ENCODE measurements at places on chromosomes 16 and 17. TPM values are rescaled to one million over a fixed set of nuclear protein-coding genes. Genes with fewer than 3 reads are reported as not detected.
A peak's percentile ranks its signal among the peaks of the same experiment; 100 is the strongest.

DNA sequence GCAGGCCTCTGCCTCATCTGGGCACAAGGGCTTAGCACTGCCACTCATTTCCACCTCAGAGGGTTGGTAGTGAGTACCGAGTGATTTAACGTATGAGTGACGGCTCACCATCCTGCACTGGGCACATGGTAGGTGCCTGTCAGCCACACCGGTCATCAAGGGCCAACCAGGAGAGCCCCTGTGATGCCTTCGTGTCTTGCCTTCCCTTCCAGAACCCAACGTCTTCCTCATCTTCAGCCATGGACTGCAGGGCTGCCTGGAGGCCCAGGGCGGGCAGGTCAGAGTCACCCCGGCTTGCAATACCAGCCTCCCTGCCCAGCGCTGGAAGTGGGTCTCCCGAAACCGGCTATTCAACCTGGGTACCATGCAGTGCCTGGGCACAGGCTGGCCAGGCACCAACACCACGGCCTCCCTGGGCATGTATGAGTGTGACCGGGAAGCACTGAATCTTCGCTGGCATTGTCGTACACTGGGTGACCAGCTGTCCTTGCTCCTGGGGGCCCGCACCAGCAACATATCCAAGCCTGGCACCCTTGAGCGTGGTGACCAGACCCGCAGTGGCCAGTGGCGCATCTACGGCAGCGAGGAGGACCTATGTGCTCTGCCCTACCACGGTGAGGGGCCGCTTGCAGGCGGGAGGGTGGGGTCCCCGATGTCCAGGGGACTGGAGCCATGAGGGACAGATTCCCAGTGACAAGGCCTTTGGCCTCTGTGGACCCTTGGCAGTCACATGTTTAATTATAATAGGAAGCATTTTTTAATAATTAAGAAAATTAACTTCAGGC, 37.1 kb downstream of the MRC2 start:
- H3K4me3 ChIP-seq: no peak overlapping the region
- H3K36me3 ChIP-seq: peaks cover 2% of the 10 kb centered on the region
- DNase-seq: no peak
- no peaks in the 10 kb centered on the region for H3K4me1 ChIP-seq
- H3K27ac ChIP-seq: no peak overlapping the region

DNA sequence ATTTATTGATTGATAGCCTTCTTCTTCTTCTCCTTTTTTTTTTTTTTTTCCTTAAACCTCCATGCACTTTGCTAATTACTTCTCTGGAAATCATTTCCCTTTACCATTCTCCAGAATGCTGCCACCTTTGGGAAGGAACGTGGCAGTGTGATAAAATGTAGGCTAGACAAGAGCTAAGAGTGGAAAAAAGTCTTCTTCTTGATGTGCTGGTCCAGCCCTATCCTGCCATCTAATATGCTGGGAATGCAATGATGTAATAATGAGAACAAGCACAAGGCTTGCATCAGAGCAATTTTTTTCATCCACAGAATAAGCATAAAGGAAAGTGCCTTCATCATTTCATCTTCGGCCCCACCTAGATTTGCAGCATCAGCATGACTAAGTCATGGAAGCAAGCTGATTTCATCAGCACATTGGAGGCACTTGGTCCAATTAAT, 128.7 kb upstream of the ZFHX3 start:
- H3K4me1 ChIP-seq: no peaks in the 10 kb centered on the region
- no peaks in the 10 kb centered on the region for H3K27me3 ChIP-seq
- DNase-seq: no peak
- H3K4me3 ChIP-seq: no peak overlapping the region
- H3K27ac ChIP-seq: no peak overlapping the region

- peak overlapping the region; percentile 64 for H3K4me3 ChIP-seq
- no peak overlapping the region for H3K27ac ChIP-seq
- H3K4me1 ChIP-seq: peaks cover 33% of the 10 kb centered on the region
- peaks cover 36% of the 10 kb centered on the region for H3K27me3 ChIP-seq
- DNase-seq: peak; percentile 52
Observed at GRCh38 chr17:38747463-38748148, 530 bp downstream of the PCGF2 start.

DNA sequence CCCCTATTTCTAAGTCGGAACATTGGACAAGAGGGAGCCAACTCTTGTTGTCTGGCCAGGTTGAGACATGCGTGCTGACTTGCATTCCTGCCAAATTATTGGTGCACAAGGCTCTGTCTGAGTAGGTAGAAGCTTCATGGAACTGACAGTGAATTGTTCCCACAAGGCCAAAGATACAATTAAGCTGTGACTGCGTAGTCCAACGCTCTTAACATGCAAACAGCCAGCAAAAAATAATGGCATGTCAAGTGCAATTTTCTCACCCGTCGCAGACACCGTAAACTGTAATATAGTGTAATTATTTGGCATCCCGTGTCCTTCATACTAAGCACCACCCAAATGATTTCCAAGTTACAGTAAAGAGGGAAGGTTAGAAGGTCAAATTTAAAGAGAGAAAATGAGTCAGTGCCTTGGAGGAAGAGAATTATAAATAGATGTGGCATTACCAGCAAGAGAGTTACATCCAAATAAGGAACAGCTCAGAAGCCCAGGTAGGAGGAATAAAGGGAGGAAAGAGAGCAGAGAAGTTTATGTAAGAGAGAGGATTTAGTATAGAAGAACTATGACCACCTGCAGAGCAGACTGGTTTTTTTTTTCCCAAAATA, 21.8 kb downstream of the CDH8 start:
- H3K4me3 ChIP-seq: no peak overlapping the region
- no peaks in the 10 kb centered on the region for H3K27me3 ChIP-seq
- H3K4me1 ChIP-seq: no peaks in the 10 kb centered on the region
- no peaks in the 10 kb centered on the region for H3K36me3 ChIP-seq
- H3K27ac ChIP-seq: no peak overlapping the region
- DNase-seq: no peak

DNA sequence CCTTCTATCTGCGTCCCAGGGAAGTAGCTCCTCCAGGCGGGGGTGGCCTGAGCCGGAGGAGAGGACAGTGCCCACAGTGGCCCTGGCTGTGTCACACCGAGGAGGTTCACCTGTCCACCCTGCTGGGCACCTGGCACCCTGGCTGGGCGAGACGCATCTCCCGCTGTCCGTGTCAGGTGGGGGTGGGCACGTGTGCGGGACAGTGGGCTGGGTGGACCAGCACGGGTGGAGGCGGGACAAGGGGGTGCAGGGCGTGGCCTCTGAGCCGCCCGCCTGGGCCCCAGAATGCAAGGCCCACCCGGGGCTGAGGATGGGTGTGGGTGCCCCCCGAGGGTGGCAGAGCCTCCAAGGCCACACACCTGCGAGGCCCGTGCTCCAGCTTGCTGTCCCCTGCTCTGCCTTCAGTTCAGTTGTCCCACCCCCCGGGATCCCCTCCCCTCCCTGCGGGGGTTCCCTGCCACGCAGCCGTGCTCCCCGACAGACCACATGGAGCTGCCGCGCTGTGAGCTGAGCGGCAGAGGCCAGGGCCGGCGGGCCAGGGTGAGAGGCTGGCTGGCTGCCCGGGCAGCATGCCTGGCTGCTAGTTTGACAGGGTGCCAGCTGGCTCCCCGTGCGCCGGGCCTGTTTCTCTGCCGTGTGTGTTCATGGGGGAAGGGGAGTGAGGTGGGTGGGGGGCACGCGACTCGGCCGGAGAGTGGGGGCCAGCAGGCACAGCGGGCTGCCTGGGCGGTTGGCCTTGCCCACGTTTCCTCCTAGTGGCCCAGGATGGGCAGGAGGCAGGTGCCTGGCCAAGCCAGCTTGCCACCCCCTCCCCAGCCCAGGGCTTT, 33.9 kb downstream of the BAHCC1 start:
- no peak for DNase-seq
- no peak overlapping the region for H3K4me3 ChIP-seq
- peaks cover 16% of the 10 kb centered on the region for H3K27me3 ChIP-seq
- no peaks in the 10 kb centered on the region for H3K36me3 ChIP-seq
- H3K4me1 ChIP-seq: peaks cover 6% of the 10 kb centered on the region

- DNase-seq: no peak
- H3K36me3 ChIP-seq: no peaks in the 10 kb centered on the region
- no peaks in the 10 kb centered on the region for H3K4me1 ChIP-seq
- H3K27ac ChIP-seq: no peak overlapping the region
- H3K27me3 ChIP-seq: no peaks in the 10 kb centered on the region
Observed at GRCh38 chr17:78241277-78242023, 10.0 kb downstream of the TMEM235 start.

GRCh38 chr17:77374170-77374936, 233.6 kb downstream of the SEC14L1 start:
- no peaks in the 10 kb centered on the region for H3K27me3 ChIP-seq
- peak overlapping the region; percentile 88 for H3K27ac ChIP-seq
- peaks cover 66% of the 10 kb centered on the region for H3K4me1 ChIP-seq

DNA sequence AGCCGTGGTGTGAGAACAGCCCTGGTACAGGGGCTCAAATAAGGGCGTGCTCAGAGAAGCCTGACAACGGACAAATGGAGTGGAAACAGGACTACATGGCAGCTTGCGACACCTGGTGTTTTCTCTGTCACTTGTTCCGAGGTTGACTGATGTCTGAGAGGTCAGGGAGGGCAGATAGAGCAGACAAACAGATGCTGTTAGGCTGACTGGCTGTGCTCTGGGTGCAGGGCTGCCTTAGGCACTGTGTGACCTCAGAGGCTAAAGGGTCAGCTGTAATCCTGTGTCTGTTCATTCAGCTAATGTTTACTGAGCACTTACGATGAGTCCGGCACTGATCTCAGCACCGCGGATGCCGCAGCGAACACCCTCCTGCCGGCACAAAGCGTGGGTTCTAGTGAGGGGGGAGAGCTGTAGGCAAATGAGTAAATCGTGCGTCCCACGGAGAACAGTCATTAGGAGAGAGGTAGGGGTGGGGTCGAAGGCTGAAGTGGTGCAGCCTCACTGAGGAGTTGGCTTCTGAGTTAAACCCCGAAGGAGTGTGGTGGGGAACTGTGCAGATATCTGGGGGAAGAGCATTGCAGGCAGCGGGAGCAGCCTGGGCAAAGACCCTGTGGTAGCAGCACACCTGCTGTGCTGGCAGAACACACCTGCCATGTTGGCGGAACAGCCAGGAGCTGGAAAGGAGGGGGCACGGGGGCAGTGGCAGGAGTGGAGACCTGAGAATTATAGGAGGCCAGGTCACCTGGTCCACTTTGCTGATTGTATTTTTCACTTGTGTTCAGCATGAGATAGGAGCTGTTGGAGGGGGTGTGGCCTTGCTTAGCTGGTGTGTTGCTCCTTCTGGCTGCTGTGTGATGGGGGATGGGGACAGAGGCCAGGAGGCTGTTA, 35.0 kb downstream of the GPT2 start:
- H3K4me1 ChIP-seq: no peaks in the 10 kb centered on the region
- H3K27ac ChIP-seq: no peak overlapping the region
- no peaks in the 10 kb centered on the region for H3K27me3 ChIP-seq

- no peaks in the 10 kb centered on the region for H3K27me3 ChIP-seq
- peaks cover 26% of the 10 kb centered on the region for H3K36me3 ChIP-seq
- H3K27ac ChIP-seq: no peak overlapping the region
Observed at GRCh38 chr17:1058423-1059130, 61.6 kb downstream of the TIMM22 start.

- H3K36me3 ChIP-seq: no peaks in the 10 kb centered on the region
- H3K27ac ChIP-seq: no peak overlapping the region
- no peaks in the 10 kb centered on the region for H3K27me3 ChIP-seq
- no peak for DNase-seq
- H3K4me3 ChIP-seq: no peak overlapping the region
Observed at GRCh38 chr16:10226141-10226986, 44.1 kb upstream of the GRIN2A start.

- no peak overlapping the region for H3K27ac ChIP-seq
- H3K4me1 ChIP-seq: peaks cover 63% of the 10 kb centered on the region
- H3K4me3 ChIP-seq: no peak overlapping the region
- no peaks in the 10 kb centered on the region for H3K36me3 ChIP-seq
Observed at GRCh38 chr16:88467541-88467944, 14.5 kb downstream of the ZFPM1 start.

DNA sequence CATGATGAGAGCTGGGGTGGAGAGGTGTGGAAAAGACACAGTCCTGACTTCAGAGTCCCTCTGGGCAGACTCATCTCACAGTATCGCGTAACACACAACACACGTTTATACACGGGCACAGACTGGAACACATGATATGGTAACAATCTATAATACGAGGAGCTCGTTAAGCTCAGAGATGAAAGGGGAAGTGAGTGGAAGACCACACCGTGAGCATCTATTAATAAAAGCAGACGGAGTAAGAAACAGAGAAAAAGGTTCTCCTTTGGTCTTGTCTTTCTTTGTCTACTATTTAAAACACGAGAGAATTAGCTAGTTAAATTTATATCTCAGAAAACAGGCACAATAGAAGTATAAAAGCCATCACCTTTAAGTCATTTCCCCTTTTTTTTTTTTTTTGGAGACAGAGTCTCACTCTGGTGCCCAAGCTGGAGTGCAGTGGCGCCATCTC, 13.5 kb downstream of the ANKRD11 start:
- H3K36me3 ChIP-seq: peaks cover 27% of the 10 kb centered on the region
- peaks cover 94% of the 10 kb centered on the region for H3K4me1 ChIP-seq
- no peaks in the 10 kb centered on the region for H3K27me3 ChIP-seq
- peak overlapping the region; percentile 61 for H3K27ac ChIP-seq
- H3K4me3 ChIP-seq: peak overlapping the region; percentile 1
- no peak for DNase-seq

DNA sequence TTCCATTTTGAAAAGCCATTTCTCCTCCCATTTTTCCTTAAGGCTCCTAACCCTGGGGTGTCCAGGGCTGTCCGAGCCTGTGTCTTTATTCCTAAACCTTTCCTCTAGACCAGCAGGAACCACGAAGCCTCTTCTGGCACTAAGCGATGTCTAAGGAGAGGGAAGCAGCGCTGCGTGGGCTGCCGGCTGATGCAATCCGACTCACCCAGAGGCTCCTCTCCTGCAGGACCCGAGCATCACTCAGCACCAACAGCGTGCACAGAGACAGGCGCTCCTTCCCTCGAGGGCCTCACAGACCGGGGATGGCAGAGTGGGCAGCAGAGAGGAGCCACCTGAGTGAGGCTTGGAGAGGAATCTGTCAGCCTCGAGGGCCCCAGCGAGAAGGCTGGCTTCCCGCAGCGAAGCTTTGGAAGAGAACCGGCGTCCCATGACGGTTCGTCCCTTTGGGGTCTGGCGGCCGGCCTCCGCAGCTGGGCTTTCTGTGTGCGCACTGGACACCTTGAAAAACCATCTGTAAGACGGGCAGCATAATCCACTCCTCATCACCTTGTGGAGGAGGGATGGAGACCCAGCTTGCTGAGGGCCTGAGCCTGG, 174.3 kb downstream of the FOXL1 start:
- H3K27ac ChIP-seq: no peak overlapping the region
- no peaks in the 10 kb centered on the region for H3K4me1 ChIP-seq
- H3K4me3 ChIP-seq: no peak overlapping the region
- no peaks in the 10 kb centered on the region for H3K36me3 ChIP-seq
- no peak for DNase-seq
- H3K27me3 ChIP-seq: peaks cover 8% of the 10 kb centered on the region

Gene FBXW10
- 0.11 TPM for total RNA-seq

Gene P4HB
- total RNA-seq: 578 TPM

Gene TBX21
- 76.8 TPM for total RNA-seq

Gene PIRT
- total RNA-seq: not detected

Gene PLXDC1
- total RNA-seq: 2.4 TPM

Gene C16orf86
- 3.0 TPM for total RNA-seq

Gene LGALS9
- total RNA-seq: 33.8 TPM

Measured in activated CD4-positive, alpha-beta T cell treated with anti-CD3 and anti-CD28 coated beads for 36 hours (primary cell).